Activated T-cell treated with anti-CD3 and anti-CD28 coated beads, Interleukin-2, amount 50 U/mL, for 72 hours (primary cell): ENCODE measurements at places on chromosomes 2 and 18.

DNA sequence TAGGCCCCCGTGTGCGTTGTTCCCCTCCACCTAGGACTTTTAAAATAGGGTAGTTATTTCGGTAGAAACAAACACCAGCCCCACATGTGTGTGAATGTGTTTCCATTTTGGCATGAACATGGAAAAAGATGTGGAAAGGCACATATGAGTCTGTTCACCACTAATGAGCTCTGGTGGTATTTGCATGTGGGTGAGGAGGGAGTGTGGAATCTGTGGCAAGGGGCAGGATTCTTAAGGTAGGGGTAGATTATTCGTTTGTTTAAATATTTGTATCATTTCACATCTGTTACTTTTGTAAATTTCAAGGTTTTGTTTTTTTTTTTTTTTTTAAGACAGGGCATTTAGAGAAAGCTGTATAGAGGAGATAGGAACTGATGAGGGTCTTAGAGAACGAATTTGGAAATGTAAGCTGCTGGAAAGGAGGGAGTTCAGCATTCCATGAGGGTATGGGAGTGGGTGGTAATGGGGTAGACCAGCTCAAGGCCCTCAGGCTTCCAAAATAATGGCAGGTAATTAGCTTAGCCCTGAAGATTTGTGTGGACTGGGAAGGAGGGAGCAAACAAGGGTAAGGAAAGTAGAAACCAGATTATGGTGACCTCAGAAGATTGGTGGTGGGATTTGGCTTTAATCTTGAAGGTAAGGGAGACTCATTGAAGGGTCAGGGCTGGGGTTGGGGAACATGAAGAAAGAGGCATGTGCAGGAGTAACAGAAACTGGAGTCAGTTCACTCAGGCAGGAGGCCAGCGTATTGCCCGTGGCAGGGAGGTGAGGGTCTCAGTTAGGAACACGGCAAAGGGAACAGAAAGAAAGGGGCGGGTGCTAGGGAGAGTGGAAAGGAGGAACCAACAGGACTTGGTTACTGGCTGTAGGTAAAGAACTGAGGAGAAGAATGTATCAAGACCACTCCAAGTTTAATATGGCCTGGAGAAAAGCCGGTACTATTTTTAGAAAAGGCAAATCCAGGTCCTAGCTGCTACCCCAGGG lies 123.6 kb downstream of the PLB1 start:
- no peak for DNase-seq

DNA sequence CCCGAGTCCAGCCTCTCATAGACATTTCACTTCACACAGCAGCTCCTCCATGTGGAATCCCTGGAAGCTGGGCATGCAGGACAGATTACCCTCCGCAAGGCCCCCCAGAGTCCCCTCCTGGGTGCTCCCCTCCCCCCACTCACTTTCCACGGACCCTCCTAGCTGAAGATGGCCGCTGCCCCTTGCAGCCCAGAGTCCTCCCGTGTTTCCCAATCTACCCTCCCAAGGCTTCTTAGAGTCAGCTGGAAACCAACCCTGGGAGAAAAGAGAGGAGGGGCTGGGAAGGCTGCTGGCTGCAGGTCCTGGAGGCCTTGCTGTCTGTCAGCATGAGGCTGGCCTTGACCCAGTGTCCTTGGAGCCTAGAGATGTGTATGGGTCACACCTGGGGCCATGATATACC lies 49.0 kb upstream of the HAAO start:
- DNase-seq: no peak

- DNase-seq: no peak
Observed at GRCh38 chr2:234996069-234996940, 44.5 kb downstream of the SH3BP4 start.

GRCh38 chr2:198188982-198189381 lies 384.6 kb downstream of the PLCL1 start:
- no peak for DNase-seq

GRCh38 chr18:54684784-54685183 lies 93.7 kb downstream of the DYNAP start:
- DNase-seq: no peak

DNA sequence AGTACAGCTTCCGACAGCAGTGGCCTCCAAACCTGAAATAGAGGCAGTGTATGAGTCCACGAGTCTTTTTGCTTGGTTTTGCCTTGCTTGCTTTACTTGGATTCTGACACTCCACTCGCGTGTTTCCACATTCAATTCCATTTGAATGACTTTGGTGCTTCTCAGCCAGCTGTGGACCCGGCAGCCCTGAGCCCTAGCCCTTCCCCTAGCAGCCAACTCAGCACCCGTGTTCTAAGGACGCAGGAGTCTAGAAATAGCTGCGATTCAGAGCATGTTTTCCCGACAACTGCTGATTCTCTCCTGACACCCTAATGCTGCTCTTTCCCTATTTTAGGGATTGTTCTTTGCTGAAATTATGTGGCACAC lies 20.6 kb downstream of the LRRFIP1 start:
- DNase-seq: no peak

- DNase-seq: no peak
Observed at GRCh38 chr18:72605376-72605775, 61.2 kb upstream of the CBLN2 start.

DNA sequence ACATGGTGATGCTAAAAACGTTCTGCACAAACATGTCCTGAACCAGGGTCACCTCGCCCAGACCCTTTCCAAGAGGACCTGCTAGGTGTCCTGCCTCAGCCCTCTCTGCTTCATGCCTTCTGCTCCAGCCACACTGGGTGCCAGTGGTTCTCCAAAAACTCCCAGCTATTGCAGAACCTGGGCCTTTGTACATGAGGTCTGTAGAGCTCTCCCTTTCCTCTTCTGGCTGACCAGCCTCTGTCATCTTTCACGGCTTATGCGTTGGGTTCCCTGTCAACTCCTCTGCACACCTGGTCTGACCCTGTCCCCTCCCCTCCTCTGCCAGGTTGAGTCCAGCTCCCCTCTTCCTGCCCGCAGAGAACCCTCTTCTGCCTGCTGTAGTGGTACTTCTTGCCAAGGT lies 35.5 kb upstream of the IGFBP5 start:
- DNase-seq: no peak

DNA sequence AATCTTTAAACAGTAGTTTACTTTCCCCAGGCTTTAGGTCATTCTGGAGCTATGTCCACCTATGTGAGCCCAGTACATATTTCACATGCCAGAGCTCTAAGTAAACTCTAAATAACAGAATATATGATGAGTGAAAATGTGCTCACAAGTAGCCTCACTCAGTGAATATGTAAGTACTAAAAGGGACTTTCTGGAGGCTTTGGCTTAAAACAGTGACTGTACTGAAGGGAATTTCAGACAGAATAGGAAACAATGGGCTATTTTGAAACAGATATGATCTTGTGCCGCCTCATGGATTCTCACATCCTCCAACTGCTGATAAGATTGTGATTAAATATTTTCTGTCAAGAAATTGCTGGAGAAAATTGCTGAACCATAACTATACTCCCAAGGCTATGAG lies 747.9 kb downstream of the SOCS6 start:
- no peak for DNase-seq
